ENCODE measurements at places on chromosomes 1 and 21. TPM values are rescaled to one million over a fixed set of nuclear protein-coding genes. Genes with fewer than 3 reads are reported as not detected.

KIF14 gene
- total RNA-seq: 2.9 TPM

DNA sequence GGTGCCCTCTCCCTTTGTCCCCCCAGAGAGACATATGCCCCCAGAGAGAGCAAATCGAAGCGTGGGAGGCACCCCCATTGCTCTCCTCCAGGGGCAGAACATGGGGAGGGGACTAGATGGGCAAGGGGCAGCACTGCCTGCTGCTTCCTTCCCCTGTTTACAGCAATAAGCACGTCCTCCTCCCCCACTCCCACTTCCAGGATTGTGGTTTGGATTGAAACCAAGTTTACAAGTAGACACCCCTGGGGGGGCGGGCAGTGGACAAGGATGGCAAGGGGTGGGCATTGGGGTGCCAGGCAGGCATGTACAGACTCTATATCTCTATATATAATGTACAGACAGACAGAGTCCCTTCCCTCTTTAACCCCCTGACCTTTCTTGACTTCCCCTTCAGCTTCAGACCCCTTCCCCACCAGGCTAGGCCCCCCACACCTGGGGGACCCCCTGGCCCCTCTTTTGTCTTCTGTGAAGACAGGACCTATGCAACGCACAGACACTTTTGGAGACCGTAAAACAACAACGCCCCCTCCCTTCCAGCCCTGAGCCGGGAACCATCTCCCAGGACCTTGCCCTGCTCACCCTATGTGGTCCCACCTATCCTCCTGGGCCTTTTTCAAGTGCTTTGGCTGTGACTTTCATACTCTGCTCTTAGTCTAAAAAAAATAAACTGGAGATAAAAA lies 8.4 kb downstream of the EFNA3 start:
- H3K36me3 ChIP-seq: no peaks in the 10 kb centered on the region
- H3K4me3 ChIP-seq: no peak overlapping the region
- peaks cover 16% of the 10 kb centered on the region for H3K27me3 ChIP-seq
- DNase-seq: no peak
- peaks cover 12% of the 10 kb centered on the region for H3K4me1 ChIP-seq
- H3K27ac ChIP-seq: no peak overlapping the region

RCC2 gene
- 132 TPM for total RNA-seq

- H3K36me3 ChIP-seq: no peaks in the 10 kb centered on the region
- no peak for DNase-seq
- peaks cover 20% of the 10 kb centered on the region for H3K4me1 ChIP-seq
- no peak overlapping the region for H3K4me3 ChIP-seq
- peaks cover 2% of the 10 kb centered on the region for H3K27me3 ChIP-seq
Observed at GRCh38 chr1:44328671-44329416, 26.2 kb downstream of the ERI3 start.

- DNase-seq: peak; percentile 12
- no peaks in the 10 kb centered on the region for H3K4me1 ChIP-seq
- no peak overlapping the region for H3K27ac ChIP-seq
- no peaks in the 10 kb centered on the region for H3K36me3 ChIP-seq
- H3K27me3 ChIP-seq: peaks cover 2% of the 10 kb centered on the region
Observed at GRCh38 chr1:24996983-24997893, 67.2 kb upstream of the RUNX3 start.

SLC44A5 gene
- 15.4 TPM for total RNA-seq
